ENCODE measurements at places on chromosomes 3 and 15.

DNA sequence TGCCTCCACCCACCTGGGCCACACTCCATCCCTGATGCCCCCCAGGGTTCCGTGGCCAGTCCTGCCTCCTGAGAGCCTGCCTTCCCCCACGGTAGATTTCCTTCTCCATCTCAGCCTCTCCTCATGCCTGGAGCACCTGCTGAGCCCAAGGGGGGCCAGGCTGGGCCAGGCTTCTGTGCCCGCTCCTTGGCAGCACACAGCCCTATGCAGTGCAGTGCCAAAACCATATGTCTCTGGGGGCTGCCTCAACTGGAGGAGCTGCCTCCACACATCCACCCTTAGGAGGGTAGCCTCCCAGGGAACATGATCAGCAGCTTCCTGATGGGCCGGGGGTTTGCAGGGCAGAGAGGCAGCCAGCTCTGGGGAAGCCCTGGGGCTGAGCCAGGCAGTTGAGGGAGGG is 24.6 kb upstream of the GATA2 start:
- no peak for DNase-seq

DNA sequence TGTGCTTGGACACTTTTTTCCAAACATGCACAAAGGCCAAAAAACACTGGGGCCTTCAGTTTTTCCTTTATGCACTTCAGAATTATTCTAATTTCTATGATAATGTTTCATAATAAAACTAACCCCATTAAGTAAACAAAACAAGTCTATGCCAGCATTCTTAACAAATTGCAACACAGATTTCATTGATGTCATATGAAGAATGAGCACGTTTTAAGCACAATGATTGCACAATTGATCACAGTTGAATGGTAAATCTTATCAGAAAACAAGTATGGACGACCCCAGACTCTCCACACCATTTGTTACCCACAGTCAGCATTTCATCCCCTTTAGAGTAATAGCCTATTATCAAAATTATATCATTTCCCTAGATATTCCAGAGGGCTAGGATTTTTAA is 46.7 kb upstream of the PROK2 start:
- DNase-seq: no peak

- no peak for DNase-seq
These were observed 18.4 kb downstream of the SRGAP3 start for GRCh38 chr3:9231006-9231405.

- no peak for DNase-seq
These were observed 171.7 kb upstream of the CRBN start for GRCh38 chr3:3351226-3351625.

- peak; percentile 43 for DNase-seq
These were observed 84.6 kb downstream of the HCN4 start for GRCh38 chr15:73284090-73284716.

DNA sequence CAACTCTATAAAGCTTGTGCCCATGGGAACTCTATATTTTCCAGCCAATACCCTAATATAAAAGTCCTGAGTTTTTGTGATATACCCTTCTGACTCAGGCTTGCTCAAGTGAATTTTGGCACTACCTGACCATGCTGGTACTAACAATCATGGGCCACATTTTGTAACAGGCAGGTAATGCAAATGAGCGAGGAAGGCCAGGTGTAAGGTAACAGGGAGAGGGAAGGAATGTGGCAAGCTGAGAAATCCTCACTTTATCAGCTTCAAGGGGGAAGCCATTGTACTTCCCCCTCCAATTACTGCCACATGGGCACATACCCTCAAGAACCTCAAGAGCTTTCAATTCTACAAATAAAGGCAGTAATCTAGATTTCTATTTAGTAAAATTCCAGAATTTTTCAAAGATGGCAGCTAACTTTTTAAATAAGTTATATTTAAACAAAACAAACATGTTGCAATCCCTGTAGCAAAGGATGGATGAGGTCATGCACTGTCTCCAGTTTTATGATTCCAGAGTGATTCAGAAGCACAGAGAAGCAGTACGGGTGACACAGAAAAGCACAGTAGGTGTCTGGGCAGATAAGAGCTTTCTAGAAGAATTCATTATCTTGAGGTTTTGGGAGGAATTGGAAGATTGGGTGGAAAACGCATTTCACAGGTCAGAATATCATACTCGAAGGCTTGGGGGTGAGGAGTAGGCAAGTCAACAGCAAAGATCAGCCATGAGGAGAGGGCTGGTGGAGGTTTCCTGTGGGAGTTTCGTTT is 87.6 kb downstream of the FOXP1 start:
- peak; percentile 91 for DNase-seq

GRCh38 chr3:189529468-189529867 is 101.7 kb upstream of the TP63 start:
- DNase-seq: no peak

- no peak for DNase-seq
These were observed 70.6 kb downstream of the SEMA6D start for GRCh38 chr15:47787875-47788274.

GRCh38 chr3:171465763-171466162 is 5.6 kb upstream of the TNIK start:
- no peak for DNase-seq

GRCh38 chr3:194251891-194252560 is 99.1 kb downstream of the CPN2 start:
- no peak for DNase-seq

DNA sequence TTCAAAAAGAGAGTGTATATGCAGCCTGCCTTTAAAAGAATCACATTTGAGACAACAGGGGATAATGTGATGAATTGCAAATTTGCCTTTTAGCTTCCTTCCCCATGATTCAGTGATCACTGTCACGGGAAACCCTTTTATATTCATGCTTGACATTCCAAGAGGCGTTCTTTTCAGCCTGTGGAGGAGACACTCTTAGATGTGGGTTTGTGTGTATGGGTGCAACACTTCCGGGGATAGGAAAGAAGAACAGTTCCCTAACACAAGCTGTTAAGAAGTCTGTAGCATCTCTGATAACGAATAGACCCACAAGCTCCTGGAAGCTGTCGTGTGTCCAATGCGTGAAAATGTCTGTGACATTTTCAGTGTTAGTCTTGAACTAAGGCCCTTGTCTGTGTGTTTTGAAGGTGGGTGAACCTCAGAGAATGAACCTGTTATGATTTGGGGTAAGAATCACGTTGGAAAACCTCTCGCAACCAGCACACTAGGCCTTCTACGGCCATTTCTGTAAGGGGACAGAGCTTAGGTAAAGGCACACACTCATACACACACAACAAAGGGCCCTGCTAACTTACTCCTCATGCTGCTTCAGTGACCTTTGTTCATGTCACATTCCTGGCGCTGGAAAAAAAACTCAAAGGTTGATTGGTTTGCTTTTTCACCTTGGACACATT is 229.2 kb upstream of the ST8SIA2 start:
- peak; percentile 20 for DNase-seq

GRCh38 chr15:95559875-95560394 is 770.6 kb upstream of the NR2F2 start:
- DNase-seq: peak; percentile 97

- DNase-seq: no peak
These were observed 13.1 kb downstream of the PLAAT1 start for GRCh38 chr3:193253986-193254660.

DNA sequence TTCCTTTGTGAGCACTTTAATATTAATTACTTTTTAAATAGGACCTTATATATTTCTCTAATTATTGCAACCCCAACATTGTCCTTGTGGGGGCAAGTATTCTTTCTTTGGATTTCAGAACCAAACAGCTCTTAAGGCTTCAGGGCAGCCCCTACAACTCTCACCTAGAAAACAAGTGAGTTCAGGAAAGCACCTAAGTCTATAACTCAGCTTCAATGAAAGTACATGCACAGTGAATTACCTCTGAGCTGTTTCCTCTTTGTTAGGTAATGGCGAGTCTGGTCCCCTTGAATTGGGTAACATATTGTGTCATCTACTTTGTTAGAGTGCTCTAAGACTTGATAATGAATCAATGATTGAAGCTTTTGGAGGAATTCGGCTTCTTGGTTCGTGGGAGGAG is 545.7 kb downstream of the NLGN1 start:
- no peak for DNase-seq

GRCh38 chr3:134901461-134901860 is 106.4 kb downstream of the EPHB1 start:
- DNase-seq: no peak

DNA sequence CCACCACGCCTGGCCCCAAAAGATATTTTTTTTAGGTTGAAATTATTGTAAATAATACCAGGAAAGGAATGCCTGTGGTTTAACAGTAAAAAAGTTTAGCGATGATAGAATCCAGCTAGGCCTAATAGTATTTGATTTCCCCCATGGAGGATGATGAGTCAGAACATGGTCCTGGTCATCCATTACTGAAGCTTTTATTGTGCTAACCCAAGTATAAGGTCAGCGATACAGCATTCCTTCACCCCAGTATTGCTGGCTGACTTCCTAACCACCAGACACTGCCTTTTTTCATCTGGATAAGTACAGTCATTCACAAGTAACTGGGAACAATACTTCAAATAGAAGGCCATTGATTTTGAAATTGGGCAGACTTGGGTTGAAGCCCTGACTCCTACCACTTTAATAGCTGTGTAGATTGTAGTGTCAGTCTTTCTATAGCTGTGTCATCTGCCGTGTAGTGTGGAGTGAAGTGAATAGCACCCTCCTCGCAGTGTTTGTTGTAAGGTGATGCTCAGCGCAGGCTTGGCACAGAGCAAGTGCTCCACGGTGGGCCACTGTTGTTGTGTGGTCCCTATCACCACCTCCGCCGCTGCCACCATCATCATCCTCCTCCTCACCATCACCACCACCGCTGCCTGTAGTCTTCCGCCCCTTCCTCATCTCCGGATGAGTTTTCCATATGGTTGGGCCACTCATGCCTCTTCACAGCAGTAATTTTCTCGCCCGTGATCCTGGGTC is 436.0 kb upstream of the TPM1 start:
- DNase-seq: peak; percentile 100

GRCh38 chr3:79817224-79817623 is 49.4 kb upstream of the ROBO1 start:
- DNase-seq: no peak

All from IMR-90 (cell line).